Activated CD4-positive, alpha-beta T cell treated with anti-CD3 and anti-CD28 coated beads, Interleukin-2, Interleukin-6, amounts not matched to agents 100 ng/mL and 50 ng/mL, durations not matched to agents 16 hours and 8 hours (primary cell): ENCODE measurements at places on chromosomes 4 and X.

DNA sequence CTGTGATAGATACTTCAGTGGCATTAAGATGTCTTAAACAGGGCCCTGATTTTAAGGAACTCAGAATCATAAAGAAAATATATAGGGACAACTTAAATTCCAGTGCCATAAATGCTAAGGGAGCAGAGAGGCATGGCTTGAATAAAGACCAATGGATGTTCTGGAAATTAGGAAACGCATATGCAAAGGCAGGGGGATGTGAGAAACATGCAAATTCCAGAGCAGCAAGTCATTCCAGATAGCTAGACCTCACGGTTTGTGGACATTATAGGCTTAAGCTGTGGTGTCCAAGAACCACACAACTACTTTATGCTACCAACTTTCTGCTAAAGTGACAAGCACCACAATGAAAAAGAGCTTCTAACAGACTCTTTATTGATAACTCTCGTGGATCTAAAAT, 132.6 kb upstream of the ANK2 start:
- DNase-seq, result no peak

GRCh38 chrX:121569609-121570008, 522.2 kb downstream of the GLUD2 start:
- no peak for DNase-seq

- no peak for DNase-seq
Observed at GRCh38 chr4:156291317-156291716, 337.7 kb upstream of the CTSO start.

DNA sequence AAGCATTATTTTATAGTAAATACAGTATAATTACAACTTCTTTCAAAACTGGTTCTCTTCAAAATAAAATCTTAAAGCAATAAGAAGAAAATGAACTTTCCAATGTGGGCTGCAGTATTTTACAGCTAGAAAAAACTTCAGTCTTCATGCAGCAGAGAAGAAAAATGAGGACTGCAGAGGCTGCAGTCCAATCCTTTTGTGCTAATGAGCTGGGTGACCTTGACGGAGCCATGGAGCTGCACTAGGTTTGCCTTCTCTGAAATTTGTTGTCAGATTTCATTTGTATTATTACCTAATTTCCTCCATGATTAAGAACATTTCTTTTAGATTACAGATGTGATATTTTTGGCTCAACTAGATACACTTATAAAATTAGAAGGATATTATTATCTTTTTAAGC, 245.2 kb upstream of the ADAMTS3 start:
- DNase-seq, result no peak

DNA sequence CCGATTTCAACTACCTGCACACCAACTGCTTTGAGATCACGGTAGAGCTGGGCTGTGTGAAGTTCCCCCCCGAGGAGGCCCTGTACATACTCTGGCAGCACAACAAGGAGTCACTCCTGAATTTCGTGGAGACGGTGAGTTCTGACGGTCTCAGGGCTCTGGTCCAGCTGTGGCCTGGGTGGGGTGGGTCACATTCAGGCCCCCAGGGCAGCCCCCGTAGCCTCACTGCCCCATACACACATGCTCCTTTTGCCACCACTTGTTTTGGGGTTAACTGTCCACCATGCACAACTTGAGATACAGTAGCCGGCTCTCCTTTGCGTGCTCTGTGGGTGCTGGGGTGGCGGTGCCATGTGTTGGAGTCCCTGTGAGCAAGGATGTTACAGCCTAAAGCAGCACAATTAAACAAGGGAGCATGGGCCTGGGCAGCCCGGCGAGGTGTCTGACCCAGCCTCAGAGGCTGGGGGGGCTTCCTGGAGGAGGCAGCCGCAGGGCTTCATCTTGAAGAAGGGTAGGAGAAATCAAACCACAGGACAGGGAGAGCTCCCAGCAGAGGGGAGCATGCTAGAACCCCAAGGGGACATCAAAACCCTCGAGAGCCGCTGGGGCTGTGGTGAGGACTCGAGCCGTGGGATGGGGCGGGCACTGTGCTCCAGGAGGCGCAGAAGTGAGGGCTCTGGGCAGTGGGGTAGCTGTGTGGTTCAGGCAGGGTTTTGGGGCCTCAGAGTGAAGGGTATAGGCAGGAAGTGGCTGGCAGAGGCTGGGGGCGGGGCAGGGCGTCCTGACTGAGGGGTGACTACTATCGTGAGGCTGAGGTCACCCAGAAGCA, 22.0 kb downstream of the CPZ start:
- no peak for DNase-seq

- DNase-seq, result no peak
Observed at GRCh38 chr4:155929833-155930232, 23.8 kb downstream of the CTSO start.

- DNase-seq, result no peak
Observed at GRCh38 chrX:152927858-152928760, 30.2 kb downstream of the ZNF185 start.

DNA sequence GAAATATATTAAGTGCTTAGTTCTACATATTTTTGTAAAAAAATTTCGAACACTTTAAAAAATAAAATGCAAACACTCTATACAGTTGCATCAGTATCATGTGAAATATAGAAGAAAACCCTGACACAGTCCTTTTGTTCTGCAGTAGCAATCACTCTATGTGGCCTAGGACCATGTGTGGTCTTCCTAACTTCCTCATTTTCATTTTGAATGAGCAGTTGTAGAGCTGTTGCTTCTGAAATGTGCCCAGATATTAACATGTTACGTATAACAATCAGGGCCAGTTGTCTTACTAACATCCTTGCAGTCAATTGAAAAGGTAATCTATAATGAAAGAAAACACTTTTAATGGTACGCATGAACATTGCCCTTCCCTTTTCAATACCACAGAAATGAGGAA, 107.9 kb downstream of the ZNF827 start:
- DNase-seq, result no peak

GRCh38 chr4:70703619-70704214, 15.4 kb downstream of the UTP3 start:
- DNase-seq, result peak; percentile 13

- peak; percentile 48 for DNase-seq
Observed at GRCh38 chrX:70033348-70034051, 16.2 kb downstream of the AWAT2 start.

DNA sequence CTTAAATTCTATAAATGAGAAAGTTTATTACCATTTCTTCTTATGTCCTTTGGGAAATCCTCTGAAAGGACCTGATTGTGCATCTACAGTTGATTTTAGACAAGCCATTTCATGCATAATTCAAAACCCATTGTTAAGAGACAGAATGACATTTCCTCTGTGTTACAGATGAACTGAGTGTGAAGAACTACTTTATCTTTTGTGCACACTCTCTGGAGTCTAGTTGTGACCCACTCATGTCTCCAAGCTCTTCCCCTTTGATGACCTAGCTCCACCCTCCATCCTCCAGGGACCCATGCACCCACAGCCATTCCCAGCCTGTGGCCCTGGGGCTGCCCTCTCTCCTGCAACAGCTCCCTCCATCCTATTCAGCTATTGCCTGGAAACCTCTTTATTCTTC, 57.5 kb upstream of the BMPR1B start:
- no peak for DNase-seq

DNA sequence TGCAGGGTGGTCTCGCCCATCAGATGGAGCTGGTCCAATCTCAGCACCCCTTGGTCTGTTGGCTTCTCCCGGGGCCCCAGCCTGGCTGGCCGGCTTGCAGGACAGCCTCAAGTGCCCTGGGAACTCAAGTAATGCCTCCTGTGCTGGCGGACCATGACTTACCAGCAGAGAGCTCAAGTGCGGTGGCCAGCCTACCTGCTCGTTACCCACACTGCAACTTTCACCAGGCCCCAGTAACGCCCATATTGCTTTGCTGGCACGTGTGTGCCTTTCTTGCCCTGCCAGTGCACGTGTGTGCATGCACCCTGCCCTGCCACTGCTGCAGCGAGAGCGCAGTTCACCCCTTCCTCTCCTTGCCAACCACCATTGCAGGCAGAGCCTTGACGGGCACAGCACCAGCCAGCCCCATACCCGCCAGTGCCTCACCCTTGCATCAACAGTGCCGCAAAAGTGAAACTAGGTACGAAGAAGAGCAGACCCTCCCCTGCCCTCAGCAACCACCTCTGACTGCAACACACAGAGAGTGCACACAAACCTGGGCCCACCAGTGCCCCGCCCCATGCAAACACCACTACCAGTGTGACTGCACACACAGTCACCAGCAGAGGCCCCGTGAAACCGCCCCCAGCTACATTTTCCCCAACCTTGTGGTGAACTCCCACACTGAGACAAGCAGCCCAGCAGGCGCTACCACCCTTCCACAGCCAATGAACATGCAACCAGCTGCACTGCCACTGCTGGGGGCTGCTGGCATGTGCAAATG, 88.9 kb upstream of the POU3F4 start:
- DNase-seq, result no peak

DNA sequence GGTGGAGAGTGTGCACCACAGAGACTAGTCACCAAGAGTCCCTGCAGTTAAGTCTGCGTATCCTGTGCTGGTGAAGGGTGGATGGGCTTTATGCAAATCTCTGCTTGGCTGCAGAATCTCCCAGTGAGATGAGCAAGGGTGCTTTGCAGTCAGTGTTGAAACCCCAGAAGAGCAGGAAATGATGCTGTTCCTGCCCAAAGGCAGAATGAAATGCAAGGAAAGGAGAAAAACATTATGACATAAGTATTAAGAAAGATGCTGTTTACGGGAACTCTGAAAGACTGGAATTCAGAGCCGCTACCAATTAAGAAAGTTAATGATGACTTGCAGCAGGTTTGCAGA, 25.4 kb upstream of the ACSL1 start:
- peak; percentile 66 for DNase-seq

DNA sequence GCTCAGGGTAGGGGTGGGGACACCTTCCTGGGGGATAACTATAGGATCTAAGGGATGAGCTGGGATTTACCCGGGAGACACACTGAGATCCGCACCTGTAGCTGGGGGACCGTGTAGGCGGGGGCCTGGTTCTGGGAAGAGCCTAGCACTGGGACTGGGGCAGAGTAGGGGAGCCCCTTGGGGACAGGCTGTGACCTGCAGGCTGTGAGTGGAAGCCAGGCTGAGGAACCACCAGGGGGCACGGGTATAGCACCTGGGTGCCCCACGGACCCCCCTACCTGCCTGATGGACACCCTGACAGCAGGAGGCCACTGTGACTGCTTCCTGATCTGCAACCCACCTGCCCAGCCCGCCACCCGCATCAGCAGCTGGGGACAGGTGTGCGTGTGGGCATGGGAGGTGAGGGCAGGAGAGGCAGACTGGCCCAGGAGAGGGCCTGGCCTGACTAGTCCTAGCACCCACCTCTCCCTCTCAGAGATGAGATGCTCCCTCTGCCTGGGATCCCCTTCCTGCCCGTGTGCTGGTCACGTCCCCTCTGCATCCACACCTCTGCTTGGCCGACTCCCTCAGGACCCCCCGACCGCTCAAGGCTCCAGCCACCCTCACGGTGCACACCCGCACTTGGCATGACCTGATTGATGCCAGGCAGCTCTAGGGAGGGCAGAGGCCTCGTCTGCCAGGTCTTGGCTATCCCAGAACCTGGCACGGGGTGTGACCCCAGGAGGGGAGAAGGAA, 94.2 kb upstream of the NKX1-1 start:
- DNase-seq, result no peak

- no peak for DNase-seq
Observed at GRCh38 chr4:13547485-13548041, 3.3 kb upstream of the NKX3-2 start.

GRCh38 chr4:139568206-139568955, 12.4 kb upstream of the SETD7 start:
- DNase-seq, result no peak

- DNase-seq, result no peak
Observed at GRCh38 chr4:162770761-162771490, 395.8 kb downstream of the NAF1 start.

GRCh38 chrX:50825825-50826224, 11.8 kb upstream of the SHROOM4 start:
- DNase-seq, result no peak

GRCh38 chr4:135338181-135338580, 1136.6 kb upstream of the PABPC4L start:
- DNase-seq, result no peak

GRCh38 chr4:159455675-159456237, 352.9 kb downstream of the RAPGEF2 start:
- DNase-seq, result peak; percentile 22

DNA sequence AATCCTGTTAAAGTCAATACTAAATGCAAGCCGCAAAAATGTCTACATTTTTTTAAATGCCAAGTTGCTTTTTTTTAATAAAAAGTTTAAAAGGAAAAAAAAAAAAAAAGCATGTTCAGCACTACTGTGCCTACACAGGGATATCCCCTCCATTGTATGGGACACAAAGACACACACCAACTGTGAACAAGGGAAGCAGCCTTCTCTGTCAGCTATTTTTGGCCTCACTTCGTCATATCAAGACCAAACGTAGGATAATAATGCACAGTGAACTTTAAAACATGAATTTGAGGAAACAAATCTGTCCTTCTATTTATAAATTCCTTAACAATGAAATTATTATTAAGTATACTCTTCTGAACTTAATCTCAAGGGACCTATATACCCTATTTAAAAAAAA, 4.4 kb downstream of the FBXW7 start:
- DNase-seq, result no peak

- DNase-seq, result no peak
Observed at GRCh38 chrX:644304-645281, 14.0 kb downstream of the SHOX start.
